ENCODE measurements at places on chromosomes 5 and 9. TPM values are rescaled to one million over a fixed set of nuclear protein-coding genes. Genes with fewer than 3 reads are reported as not detected.

Gene CATSPER3
- total RNA-seq: under 0.01 TPM

Gene DMRT2
- total RNA-seq: 1.6 TPM

Gene TEX48
- total RNA-seq: not detected

Gene HTR1A
- not detected for total RNA-seq

Gene SEC61B
- 77.8 TPM for total RNA-seq

Gene PCDHA4
- total RNA-seq: under 0.01 TPM

Gene TRIM23
- 20.6 TPM for total RNA-seq

Gene IFNB1
- not detected for total RNA-seq

Gene NEUROG1
- not detected for total RNA-seq

Gene LVRN
- total RNA-seq: 0.39 TPM

Gene PLAC8L1
- total RNA-seq: 0.20 TPM

Gene RNF208
- total RNA-seq: not detected

Gene RNF20
- 17.3 TPM for total RNA-seq

Gene DMRT3
- not detected for total RNA-seq

Gene WNK2
- not detected for total RNA-seq

Gene FOXD4
- total RNA-seq: under 0.01 TPM

Gene BARX1
- total RNA-seq: under 0.01 TPM

Gene IL11RA
- 6.1 TPM for total RNA-seq

Gene NDST1
- total RNA-seq: 45.4 TPM

Gene RGS7BP
- not detected for total RNA-seq

Gene KIAA0825
- 6.2 TPM for total RNA-seq

Measured in subcutaneous preadipocyte (primary cell).